ENCODE measurements at places on chromosomes 3 and 15. TPM values are rescaled to one million over a fixed set of nuclear protein-coding genes. Genes with fewer than 3 reads are reported as not detected.

CCNB2 gene
- polyA plus RNA-seq: 48.9 TPM

DNA sequence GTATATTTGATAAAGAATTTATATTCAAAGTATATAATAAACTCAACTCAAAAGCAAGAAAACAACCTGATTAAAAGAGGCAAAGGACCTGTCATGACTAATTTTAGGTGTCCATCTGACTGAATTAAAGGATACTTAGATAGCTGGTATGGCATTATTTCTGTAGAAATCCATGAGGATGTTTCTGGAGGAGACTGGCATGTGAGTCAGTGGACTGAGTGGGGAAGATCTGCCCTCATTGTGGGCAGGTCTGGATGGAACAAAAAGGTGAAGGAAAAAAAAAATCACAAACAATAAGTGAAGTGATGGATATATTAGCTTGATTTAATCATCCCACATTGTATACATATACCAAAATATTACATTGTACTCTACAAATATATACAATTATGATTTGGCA is 16.6 kb downstream of the ANKRD28 start:
- DNase-seq: no peak

DNA sequence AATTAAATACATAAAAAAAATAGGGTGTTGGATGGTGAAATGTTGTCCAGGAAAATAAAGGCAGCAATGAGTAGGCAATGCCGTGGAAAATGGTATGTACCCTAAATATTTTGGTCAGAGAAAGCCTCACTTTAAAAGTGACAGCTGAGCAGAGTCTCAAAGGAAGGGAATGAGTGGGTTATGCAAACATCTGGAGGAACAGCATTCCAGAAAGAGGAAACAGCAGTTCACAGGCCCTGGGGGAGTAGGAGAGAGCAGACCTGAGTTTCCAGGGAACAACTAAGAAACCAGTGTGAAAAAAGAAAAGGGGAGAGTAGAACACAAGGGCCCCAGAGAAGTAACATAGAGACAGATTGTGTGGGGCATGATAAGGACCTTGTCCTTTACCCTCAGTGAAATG is 230.0 kb upstream of the CNTN3 start:
- DNase-seq: no peak

DNA sequence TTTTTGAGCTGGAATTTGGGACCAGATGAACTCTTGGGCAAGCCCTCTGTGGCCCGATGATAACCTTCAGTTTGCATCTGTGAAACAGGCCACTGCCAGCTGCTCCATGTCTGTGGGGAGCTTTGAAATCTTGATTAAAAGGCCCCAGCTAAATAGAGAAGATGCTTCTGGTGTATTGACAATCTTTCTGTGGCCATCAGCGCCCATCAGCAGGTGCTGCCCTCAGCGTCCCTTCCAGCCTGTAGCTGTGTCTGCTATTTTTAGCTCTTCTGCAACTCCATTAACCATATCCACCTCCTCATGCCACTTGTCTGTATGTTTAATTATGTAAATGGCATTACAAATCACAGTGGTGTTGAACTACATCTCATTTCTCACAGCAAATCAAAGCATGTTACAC is 54.0 kb downstream of the CHCHD6 start:
- DNase-seq: no peak

DNA sequence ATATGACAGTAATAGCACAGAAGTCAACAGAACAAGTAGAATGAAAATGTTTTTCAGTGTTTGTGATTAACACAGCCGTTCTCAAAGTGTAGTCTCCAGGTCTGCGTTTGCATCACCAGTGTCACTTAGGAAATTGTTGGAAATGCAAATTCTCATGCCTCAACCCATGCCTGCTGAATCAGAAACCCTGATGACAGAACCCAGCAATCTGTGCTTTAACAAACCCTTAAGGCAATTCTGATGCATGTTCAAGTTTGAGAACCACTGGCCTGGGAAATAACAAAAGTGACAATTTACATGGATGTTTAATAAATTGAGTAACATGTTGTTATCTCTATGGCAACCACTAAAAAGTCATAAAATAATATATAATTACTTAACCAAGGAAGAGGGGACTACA is 103.1 kb upstream of the ATP11B start:
- no peak for DNase-seq

POPDC2 gene
- polyA plus RNA-seq: 4.5 TPM

PAK6 gene
- polyA plus RNA-seq: 0.67 TPM

FBXL22 gene
- polyA plus RNA-seq: 1.1 TPM
